ENCODE measurements at places on chromosomes 5 and 9. TPM values are rescaled to one million over a fixed set of nuclear protein-coding genes. Genes with fewer than 3 reads are reported as not detected.

Gene GRIN3A
- total RNA-seq = 0.07 TPM

Gene NAIP
- 3.0 TPM for total RNA-seq

Gene SYK
- total RNA-seq = 7.4 TPM

Gene FAM221B
- not detected for total RNA-seq

- DNase-seq = no peak
- peak overlapping the region; percentile 25 for H3K27ac ChIP-seq
- H3K27me3 ChIP-seq = peaks cover 36% of the 10 kb centered on the region
- H3K4me3 ChIP-seq = peak overlapping the region; percentile 65
- H3K36me3 ChIP-seq = peaks cover 4% of the 10 kb centered on the region
Observed at GRCh38 chr9:35844628-35845270, 15.7 kb downstream of the TMEM8B start.

DNA sequence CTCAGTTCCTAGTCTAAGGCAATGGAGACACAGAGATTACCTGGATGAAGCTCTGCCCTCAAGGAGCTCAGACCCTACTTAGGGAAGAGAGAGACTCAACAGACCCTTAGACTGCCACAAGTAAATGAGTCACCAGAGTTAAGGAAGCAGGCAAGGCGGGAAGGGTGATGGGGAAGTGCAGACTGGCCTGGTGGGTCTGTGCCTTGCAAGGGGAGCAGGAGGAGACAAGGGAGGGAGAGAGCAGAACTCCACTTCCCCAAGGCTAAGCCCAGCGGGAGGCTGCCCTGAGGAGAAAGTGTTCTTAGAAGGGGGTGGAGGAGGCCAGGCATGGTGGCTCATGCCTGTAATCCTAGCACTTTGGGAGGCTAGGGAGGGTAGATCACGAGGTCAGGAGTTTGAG, 83.7 kb downstream of the HRH2 start:
- H3K4me3 ChIP-seq = no peak overlapping the region
- H3K4me1 ChIP-seq = peaks cover 4% of the 10 kb centered on the region
- no peak overlapping the region for H3K27ac ChIP-seq
- H3K27me3 ChIP-seq = peaks cover 3% of the 10 kb centered on the region
- no peaks in the 10 kb centered on the region for H3K36me3 ChIP-seq

GRCh38 chr5:176899946-176900779, 1.0 kb upstream of the HK3 start:
- no peaks in the 10 kb centered on the region for H3K27me3 ChIP-seq
- no peak overlapping the region for H3K4me3 ChIP-seq
- H3K36me3 ChIP-seq = peaks cover 13% of the 10 kb centered on the region
- no peak for DNase-seq
- no peak overlapping the region for H3K27ac ChIP-seq

DNA sequence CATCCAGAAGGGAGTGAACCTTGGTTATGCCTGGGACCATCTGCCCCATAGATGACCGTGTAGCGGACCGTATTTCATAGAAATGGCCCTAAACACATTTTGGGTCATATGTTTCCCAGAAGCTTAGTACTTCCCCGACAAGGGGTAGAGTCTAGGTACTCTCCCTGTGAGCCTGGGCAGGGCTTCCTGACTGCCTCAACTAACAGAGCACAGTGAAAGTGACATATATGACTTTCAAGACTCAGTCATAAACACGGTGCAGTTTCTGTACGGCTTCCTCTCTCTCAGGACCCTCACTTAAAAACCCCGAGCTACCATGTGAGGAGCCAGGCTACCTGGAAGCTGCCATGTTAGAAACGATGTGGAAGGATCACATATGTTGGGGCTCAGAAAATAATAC, 20.9 kb downstream of the C9orf57 start:
- H3K27ac ChIP-seq = no peak overlapping the region
- no peak for DNase-seq
- H3K27me3 ChIP-seq = no peaks in the 10 kb centered on the region
- H3K4me3 ChIP-seq = no peak overlapping the region

DNA sequence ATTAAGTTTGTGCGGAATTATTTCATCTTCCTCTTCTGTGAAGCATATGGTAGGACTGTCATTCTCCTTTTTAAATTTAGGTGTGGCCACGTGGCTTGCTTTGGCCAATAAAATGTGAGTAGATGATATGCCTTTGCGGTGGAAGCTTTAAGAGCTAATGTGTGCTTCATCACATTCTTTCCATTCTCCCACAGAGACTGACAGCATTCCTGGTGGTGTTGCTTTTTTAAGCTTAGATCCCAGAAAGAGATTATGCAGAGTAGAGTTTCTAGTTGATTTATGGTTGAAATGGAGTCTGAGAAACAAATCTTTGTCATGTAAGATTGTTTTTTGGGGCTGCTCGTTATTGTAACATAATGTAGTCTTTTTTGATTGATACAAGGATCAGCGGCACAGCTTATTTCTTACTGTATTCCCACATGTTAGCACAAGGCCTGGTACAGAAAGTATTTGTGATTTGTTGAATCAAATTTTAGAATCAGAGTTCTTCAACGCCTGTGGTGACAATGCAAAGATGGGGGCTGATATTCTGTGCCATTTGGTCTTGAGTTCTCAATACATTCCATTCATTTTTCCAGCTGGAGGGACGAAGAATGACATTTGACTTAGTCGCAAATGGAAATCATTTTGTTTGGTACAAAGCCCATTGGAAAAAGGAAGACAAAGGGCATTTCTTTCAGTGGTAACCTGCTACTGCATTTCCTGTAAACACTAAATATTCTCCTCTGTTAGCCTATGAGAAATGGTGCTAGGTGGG, 209.9 kb upstream of the VLDLR start:
- DNase-seq = no peak
- H3K4me3 ChIP-seq = no peak overlapping the region
- peaks cover 6% of the 10 kb centered on the region for H3K36me3 ChIP-seq
- peaks cover 24% of the 10 kb centered on the region for H3K4me1 ChIP-seq
- peak overlapping the region; percentile 93 for H3K27ac ChIP-seq
- no peaks in the 10 kb centered on the region for H3K27me3 ChIP-seq

DNA sequence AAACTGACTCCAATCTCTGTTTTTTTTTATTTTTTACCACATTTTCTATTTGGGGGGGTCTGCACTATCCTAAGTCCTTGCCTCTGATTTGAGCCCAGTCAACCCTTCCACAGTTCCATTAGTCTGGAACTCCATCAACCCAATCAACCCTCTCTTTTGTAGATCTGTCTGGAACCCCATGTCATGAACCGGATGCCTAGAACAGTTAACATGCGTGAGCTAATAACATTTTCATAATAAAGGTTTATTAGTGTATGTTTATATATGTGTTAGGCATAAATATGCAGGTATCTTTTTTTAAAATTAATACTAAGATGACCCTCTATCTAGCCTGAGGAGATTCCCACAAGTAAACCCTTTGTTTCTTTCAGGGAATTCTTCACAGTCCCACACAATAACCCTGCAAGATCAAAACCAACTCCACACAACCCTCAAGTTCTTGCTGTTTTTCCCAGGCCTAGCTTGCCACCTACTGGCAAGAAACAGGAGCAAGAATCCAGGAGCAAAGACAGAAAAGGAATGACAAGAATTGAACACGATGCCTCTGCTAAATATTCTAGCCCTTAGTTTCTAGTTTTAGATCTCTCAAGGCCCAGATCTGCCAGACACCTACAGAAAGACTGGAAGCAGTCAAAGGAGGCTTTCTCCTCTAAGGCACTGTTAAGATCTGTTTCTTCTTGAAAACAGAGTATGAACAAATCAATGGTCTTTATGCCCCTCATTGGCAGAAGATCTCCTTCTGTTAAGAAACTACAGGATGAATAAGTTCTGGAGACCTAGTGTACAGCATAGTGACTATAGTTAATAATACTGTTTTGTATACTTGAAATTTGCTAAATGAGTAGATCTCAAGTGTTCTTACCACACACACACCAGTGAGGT, 100.4 kb downstream of the TRIM36 start:
- no peaks in the 10 kb centered on the region for H3K36me3 ChIP-seq
- H3K4me3 ChIP-seq = no peak overlapping the region
- peak; percentile 46 for DNase-seq
- no peak overlapping the region for H3K27ac ChIP-seq
- peaks cover 50% of the 10 kb centered on the region for H3K4me1 ChIP-seq
- no peaks in the 10 kb centered on the region for H3K27me3 ChIP-seq

- no peaks in the 10 kb centered on the region for H3K27me3 ChIP-seq
- peaks cover 15% of the 10 kb centered on the region for H3K4me1 ChIP-seq
- peak overlapping the region; percentile 63 for H3K27ac ChIP-seq
- no peak for DNase-seq
- peaks cover 11% of the 10 kb centered on the region for H3K36me3 ChIP-seq
- H3K4me3 ChIP-seq = no peak overlapping the region
Observed at GRCh38 chr9:1707291-1707690, 307.9 kb upstream of the SMARCA2 start.

DNA sequence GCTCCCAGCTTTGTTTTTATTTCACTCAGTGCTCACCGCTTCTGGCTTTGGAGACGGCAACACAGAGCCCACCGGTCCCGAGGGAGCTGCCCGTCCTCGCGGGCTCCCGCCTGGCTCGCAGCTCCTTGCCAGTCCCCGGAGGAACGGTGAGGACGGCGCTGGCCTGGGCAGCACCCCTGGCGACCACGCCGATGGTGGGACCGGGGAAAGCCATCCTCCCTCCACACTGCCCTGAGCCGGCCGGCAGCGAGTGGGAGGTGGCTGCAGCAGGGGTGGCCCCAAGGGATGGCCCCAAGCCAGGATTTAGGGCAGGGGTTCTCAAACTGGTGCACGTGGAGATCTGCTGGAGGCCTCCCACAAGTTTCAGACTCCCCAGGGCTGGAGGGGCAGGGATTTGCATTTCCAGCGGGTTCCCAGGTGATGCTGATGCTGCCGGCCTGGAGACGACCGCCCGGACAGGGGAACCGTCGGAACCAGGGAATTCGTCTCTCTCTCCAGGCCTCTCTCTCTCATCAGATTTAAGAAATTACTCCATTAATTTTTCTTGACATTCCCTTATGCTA, 293.2 kb upstream of the IRX4 start:
- no peak overlapping the region for H3K4me3 ChIP-seq
- H3K27ac ChIP-seq = no peak overlapping the region
- H3K4me1 ChIP-seq = peaks cover under 1% of the 10 kb centered on the region
- H3K27me3 ChIP-seq = no peaks in the 10 kb centered on the region

GRCh38 chr5:51479840-51480239, 96.6 kb downstream of the ISL1 start:
- H3K36me3 ChIP-seq = no peaks in the 10 kb centered on the region
- H3K27ac ChIP-seq = no peak overlapping the region

- H3K27me3 ChIP-seq = no peaks in the 10 kb centered on the region
- peaks cover 22% of the 10 kb centered on the region for H3K4me1 ChIP-seq
- peak overlapping the region; percentile 0 for H3K27ac ChIP-seq
- H3K36me3 ChIP-seq = no peaks in the 10 kb centered on the region
Observed at GRCh38 chr5:163373436-163374084, 63.8 kb upstream of the CCNG1 start.

DNA sequence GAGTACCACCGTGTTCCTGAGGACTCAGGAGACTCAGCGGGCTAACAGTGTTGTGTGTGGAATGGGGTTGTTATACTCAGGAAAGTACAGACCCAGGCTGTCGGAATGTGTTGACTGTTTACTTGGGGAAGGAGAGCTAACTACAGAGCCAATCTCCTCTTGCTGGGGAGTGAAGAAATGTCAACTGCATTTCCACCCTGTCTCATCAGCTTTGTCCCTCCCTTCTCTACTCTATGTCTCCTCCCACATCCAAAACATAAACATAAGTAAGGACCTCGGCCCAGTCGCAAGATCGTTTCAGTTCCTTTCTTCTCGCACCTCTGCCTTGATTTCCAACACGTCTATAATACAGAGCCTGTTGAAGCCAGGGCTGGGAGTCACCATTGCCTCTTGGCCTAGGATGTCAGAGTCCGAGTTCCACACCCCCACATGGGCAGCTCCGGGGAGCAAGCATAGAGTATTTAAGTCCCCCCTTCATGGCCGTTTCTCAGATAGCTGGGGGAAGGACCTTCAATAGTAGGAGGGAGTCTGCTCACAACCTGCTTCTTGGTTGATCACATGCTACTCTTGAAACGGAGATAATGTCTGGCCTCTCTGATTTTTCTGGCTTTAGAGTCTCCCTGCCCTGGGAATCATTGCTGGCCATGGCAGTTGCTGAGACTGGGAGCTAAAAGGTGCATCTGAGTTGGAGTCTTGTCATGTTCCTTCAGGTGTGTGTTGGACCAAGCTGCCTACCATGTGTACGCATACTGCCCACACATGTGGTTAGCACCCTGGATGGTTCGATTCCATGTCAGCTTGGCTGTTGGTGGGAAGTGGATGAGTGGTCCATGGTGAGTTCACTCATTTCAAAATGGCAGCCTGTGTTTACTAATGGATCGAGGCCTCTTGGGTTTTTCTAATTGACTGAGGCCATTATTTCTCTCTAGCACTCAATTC, 147.3 kb downstream of the MTX3 start:
- H3K27me3 ChIP-seq = no peaks in the 10 kb centered on the region
- H3K4me3 ChIP-seq = no peak overlapping the region

DNA sequence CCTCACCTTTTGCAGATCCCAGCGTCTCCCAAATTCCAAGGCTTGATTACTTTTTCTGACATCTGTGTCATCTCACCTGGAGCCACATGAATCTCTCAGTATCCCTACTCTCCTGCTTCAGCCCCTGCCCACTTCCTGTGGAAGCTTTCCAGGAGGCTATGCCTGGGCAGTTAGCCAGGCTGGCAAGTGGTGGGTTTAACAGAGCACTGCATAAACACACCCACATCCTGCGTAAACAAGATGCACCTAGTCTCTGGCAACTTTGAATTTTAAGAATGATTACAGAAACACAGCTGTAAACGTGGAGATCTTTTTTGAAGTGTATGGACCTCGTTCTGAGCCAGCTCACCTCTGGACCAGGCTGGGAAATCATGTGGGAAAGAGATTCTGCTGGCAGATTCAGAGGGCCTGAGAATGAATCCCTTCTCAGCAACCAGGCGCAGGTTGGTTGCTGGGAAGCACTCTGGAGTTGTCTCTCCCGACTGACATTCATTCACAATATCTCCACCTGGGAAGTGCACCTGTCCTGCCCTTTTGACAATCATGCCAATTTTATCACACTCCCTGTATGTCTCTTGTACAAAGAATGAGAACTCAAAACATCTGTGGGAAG, 55.7 kb upstream of the FANCC start:
- no peak overlapping the region for H3K4me3 ChIP-seq
- H3K4me1 ChIP-seq = peaks cover 13% of the 10 kb centered on the region
- no peaks in the 10 kb centered on the region for H3K27me3 ChIP-seq
- no peak for DNase-seq
- H3K27ac ChIP-seq = 0 out of 2 replicates have a peak overlapping the region, but pooled peaks have one; percentile 3

GRCh38 chr9:31418419-31418818, 966.0 kb upstream of the ACO1 start:
- no peak overlapping the region for H3K27ac ChIP-seq
- peaks cover 9% of the 10 kb centered on the region for H3K4me1 ChIP-seq
- H3K27me3 ChIP-seq = no peaks in the 10 kb centered on the region

GRCh38 chr5:88049737-88050136, 218.9 kb downstream of the TMEM161B start:
- H3K36me3 ChIP-seq = peaks cover 5% of the 10 kb centered on the region
- H3K4me1 ChIP-seq = peaks cover 41% of the 10 kb centered on the region
- DNase-seq = no peak
- peak overlapping the region; percentile 69 for H3K27ac ChIP-seq
- peak overlapping the region; percentile 34 for H3K4me3 ChIP-seq

DNA sequence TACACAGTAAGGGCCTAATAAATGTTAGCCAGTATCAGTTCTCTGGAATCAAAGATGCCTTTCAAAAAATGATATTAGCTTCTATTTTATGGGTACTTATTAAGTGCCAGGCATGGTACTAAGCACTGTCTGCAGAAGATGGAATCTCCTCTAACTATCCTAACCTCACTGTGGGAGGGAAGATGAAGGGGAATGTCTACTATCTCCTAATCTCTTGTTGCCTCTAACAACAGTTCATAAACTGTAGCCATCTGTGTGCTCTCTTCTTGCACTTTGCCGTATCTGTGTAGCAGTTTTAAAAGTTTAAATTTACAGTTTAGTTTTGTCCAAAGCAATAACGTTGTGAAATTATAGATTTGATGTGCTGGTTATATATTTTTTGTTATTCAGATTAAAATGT, 99.6 kb upstream of the CCDC112 start:
- no peaks in the 10 kb centered on the region for H3K36me3 ChIP-seq
- DNase-seq = no peak
- H3K4me3 ChIP-seq = no peak overlapping the region
- H3K27ac ChIP-seq = no peak overlapping the region
- no peaks in the 10 kb centered on the region for H3K27me3 ChIP-seq
- no peaks in the 10 kb centered on the region for H3K4me1 ChIP-seq
